ENCODE measurements at places on chromosomes 4 and X. TPM values are rescaled to one million over a fixed set of nuclear protein-coding genes. Genes with fewer than 3 reads are reported as not detected.

- no peaks in the 10 kb centered on the region for H3K27me3 ChIP-seq
- H3K36me3 ChIP-seq: peaks cover 10% of the 10 kb centered on the region
- H3K4me1 ChIP-seq: no peaks in the 10 kb centered on the region
- no peak overlapping the region for H3K27ac ChIP-seq
- no peak for DNase-seq
These were observed 39.0 kb downstream of the FBXO8 start for GRCh38 chr4:174244441-174244840.

DNA sequence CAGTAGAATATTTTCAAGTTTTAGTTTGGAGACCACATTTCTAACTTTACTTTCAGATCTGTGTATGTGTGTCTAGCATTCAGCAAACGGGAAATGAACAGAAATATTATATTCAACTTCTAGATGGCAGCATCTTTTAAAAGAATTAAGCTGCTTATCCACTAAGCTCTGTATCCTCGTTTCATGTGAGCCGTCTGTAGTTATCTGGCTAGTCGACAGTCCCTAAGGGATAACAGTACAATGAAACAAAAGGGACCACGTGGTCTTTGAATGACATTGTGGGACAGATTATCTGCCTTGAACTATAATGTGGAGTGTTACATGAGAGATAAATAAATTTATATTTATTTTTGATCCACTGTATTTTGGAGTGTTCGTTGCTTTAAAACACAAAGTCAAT is 35.8 kb upstream of the PRSS12 start:
- no peak overlapping the region for H3K4me3 ChIP-seq
- no peak overlapping the region for H3K27ac ChIP-seq
- DNase-seq: no peak
- H3K4me1 ChIP-seq: no peaks in the 10 kb centered on the region
- no peaks in the 10 kb centered on the region for H3K27me3 ChIP-seq
- no peaks in the 10 kb centered on the region for H3K36me3 ChIP-seq

TRIM60 gene
- not detected for polyA plus RNA-seq

- no peak for DNase-seq
- no peak overlapping the region for H3K4me3 ChIP-seq
- peaks cover 8% of the 10 kb centered on the region for H3K4me1 ChIP-seq
- H3K36me3 ChIP-seq: no peaks in the 10 kb centered on the region
- H3K27me3 ChIP-seq: no peaks in the 10 kb centered on the region
- H3K27ac ChIP-seq: no peak overlapping the region
These were observed 46.9 kb downstream of the SH2D1A start for GRCh38 chrX:124393238-124393637.

- no peak overlapping the region for H3K4me3 ChIP-seq
- H3K36me3 ChIP-seq: no peaks in the 10 kb centered on the region
- no peak for DNase-seq
These were observed 48.5 kb downstream of the SMIM31 start for GRCh38 chr4:164802301-164802901.

- H3K27me3 ChIP-seq: no peaks in the 10 kb centered on the region
- peaks cover 65% of the 10 kb centered on the region for H3K4me1 ChIP-seq
- H3K4me3 ChIP-seq: no peak overlapping the region
- DNase-seq: peak; percentile 71
- peak overlapping the region; percentile 95 for H3K27ac ChIP-seq
- no peaks in the 10 kb centered on the region for H3K36me3 ChIP-seq
These were observed 2.5 kb upstream of the SLC2A9 start for GRCh38 chr4:10023806-10024205.

DNA sequence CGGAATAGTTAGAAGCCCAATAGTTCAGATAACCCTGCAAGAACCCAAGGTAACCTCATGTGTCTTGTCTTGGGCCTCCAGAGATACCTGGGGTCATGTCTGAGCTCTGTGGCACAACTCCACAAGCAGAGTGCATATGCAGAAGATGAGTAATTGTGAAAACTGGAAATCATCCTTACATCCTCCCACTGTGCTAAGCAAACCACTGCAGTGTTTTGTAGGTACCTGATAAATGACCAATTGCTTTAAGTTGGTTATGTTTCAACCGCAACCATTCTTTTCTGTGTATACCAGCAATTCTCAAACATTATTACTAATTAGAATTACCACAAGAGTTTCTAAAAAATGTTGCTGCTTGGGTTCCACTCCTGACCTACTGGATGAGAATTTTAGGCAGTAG is 73.2 kb downstream of the CBLL2 start:
- DNase-seq: no peak
- H3K27me3 ChIP-seq: no peaks in the 10 kb centered on the region
- no peak overlapping the region for H3K4me3 ChIP-seq
- H3K4me1 ChIP-seq: no peaks in the 10 kb centered on the region
- H3K36me3 ChIP-seq: no peaks in the 10 kb centered on the region

PSMD10 gene
- polyA plus RNA-seq: 17.9 TPM

GRCh38 chr4:37431417-37431743 is 186.8 kb downstream of the NWD2 start:
- H3K27ac ChIP-seq: no peak overlapping the region
- no peaks in the 10 kb centered on the region for H3K4me1 ChIP-seq
- no peaks in the 10 kb centered on the region for H3K27me3 ChIP-seq
- no peak overlapping the region for H3K4me3 ChIP-seq
- H3K36me3 ChIP-seq: no peaks in the 10 kb centered on the region

C4orf36 gene
- 0.14 TPM for polyA plus RNA-seq

DNA sequence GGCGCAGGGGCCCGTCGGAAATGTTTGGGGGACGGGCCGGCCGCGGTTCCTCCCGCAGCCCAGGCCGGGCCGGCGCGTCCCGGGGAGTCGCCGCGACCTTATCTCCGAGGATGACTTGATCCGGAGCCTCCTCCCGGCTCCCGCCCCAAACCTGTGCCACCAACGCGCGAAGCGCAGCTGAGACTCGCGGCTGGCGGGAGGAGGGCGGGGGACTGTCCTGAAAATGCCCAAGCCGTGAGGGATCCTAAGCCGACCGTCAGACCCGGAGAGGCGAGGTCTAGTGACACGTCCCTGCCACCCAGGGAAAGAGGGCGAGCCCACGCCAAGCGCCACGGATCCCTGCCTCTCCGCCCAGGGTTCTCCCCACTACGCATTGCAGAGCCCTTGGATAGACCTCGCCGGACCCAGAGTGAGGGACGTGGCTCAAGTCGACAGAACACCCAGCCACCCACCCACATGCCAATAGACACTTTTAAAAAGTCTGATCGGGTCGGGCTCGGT is 26.9 kb downstream of the UTP14A start:
- H3K27me3 ChIP-seq: peaks cover 8% of the 10 kb centered on the region
- no peak for DNase-seq
- H3K4me1 ChIP-seq: peaks cover 10% of the 10 kb centered on the region

CENPE gene
- polyA plus RNA-seq: 0.17 TPM

GRCh38 chr4:110869114-110869513 is 246.2 kb upstream of the PITX2 start:
- no peak overlapping the region for H3K4me3 ChIP-seq
- H3K27ac ChIP-seq: no peak overlapping the region
- no peak for DNase-seq
- no peaks in the 10 kb centered on the region for H3K36me3 ChIP-seq

GRCh38 chr4:173267711-173268110 is 66.4 kb downstream of the HMGB2 start:
- no peak overlapping the region for H3K4me3 ChIP-seq
- H3K27me3 ChIP-seq: no peaks in the 10 kb centered on the region
- no peak for DNase-seq
- H3K36me3 ChIP-seq: no peaks in the 10 kb centered on the region
- H3K4me1 ChIP-seq: no peaks in the 10 kb centered on the region

- no peak overlapping the region for H3K27ac ChIP-seq
- no peaks in the 10 kb centered on the region for H3K4me1 ChIP-seq
- H3K27me3 ChIP-seq: no peaks in the 10 kb centered on the region
- no peak for DNase-seq
- H3K36me3 ChIP-seq: no peaks in the 10 kb centered on the region
These were observed 49.6 kb downstream of the KLF8 start for GRCh38 chrX:56281789-56282188.

CFAP99 gene
- 1.3 TPM for polyA plus RNA-seq

DNA sequence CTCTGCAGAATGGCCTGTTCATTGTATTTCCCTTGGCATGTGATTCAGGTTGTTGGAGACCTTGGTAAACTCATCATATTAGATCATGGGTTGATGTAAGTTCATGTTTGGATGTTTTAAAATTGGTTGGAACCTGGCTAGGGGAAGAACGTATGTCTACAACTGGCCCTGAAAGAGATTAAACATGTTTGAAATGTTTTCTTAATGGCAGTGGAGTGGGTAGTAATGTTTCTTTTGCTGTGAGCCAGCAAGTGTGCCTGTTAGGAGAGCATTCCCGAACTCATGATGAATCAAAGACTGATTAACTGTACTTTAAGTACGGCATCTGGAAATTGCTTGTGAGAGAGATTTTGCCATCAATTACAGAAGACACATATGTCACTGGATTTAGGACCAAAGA is 44.5 kb upstream of the SLC4A4 start:
- H3K27ac ChIP-seq: no peak overlapping the region
- no peak overlapping the region for H3K4me3 ChIP-seq
- H3K27me3 ChIP-seq: peaks cover 2% of the 10 kb centered on the region
- peaks cover 6% of the 10 kb centered on the region for H3K4me1 ChIP-seq
- no peak for DNase-seq

GRCh38 chr4:77751764-77752163 is 67.4 kb downstream of the CNOT6L start:
- peaks cover 86% of the 10 kb centered on the region for H3K36me3 ChIP-seq
- H3K4me3 ChIP-seq: no peak overlapping the region
- no peaks in the 10 kb centered on the region for H3K27me3 ChIP-seq
- H3K27ac ChIP-seq: no peak overlapping the region
- DNase-seq: no peak
- no peaks in the 10 kb centered on the region for H3K4me1 ChIP-seq

DNA sequence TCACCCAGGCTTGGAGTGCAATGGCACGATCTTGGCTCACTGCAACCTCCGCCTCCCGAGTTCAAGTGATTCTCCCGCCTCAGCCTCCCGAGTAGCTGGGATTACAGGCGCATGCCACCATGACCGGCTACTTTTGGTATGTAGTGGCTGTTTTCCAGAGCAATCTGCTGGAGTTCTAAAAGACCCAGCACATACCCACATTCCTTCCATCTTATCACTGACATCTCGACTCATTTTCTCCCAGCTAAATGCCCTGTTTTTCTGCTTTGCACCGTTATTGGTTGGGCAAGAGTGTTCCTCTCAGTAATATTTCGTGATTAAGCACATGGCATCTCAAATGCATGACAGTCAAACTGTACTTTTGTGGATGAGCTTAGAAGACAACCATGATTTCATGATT is 53.7 kb downstream of the PRKX start:
- no peak for DNase-seq
- peaks cover 54% of the 10 kb centered on the region for H3K36me3 ChIP-seq
- H3K4me1 ChIP-seq: peaks cover 34% of the 10 kb centered on the region
- H3K27ac ChIP-seq: peak overlapping the region; percentile 23

- peak overlapping the region; percentile 100 for H3K4me3 ChIP-seq
- peaks cover 4% of the 10 kb centered on the region for H3K36me3 ChIP-seq
- H3K4me1 ChIP-seq: peaks cover 40% of the 10 kb centered on the region
- DNase-seq: peak; percentile 40
- no peaks in the 10 kb centered on the region for H3K27me3 ChIP-seq
These were observed 689 bp upstream of the TMA16 start for GRCh38 chr4:163493643-163494359.

WDR44 gene
- polyA plus RNA-seq: 5.1 TPM

DNA sequence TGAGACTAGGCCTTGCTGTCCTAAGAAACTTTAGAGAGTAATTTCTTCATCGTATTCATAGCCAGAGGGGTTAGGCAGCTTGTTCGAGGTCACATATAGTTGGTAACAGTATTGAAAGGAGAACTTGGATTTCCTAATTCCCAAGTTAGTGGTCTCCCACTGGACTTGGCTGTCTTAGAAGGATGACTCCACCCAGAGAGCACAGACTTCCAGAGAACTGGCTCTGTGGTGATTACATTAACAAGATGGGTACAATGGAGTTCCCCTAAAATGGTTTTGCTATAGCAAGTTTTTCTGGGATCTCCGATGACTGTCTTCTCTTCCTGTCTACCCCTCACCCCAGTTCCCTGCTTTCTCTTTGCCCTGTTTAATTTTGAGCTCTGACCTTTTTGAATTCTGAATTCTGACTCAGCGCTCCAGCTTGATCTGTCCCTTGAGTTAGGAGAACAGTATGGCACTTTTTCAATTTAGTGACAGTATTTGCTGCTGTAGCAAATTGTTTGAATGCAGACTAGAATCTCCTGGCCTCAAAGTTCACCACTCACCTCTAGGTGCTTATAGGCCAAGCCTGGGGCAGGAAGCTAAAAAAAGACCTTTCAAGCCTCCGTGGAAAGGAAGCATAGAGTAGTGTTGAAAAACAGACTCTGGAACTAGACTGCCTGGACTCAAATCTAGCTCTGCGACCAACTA is 6.9 kb downstream of the MSN start:
- H3K4me1 ChIP-seq: peaks cover 90% of the 10 kb centered on the region
- no peak for DNase-seq
- H3K36me3 ChIP-seq: peaks cover 14% of the 10 kb centered on the region
- H3K27ac ChIP-seq: peak overlapping the region; percentile 27
- H3K27me3 ChIP-seq: no peaks in the 10 kb centered on the region
- H3K4me3 ChIP-seq: peak overlapping the region; percentile 64

PRDM5 gene
- polyA plus RNA-seq: 0.12 TPM

DOK7 gene
- polyA plus RNA-seq: not detected

DNA sequence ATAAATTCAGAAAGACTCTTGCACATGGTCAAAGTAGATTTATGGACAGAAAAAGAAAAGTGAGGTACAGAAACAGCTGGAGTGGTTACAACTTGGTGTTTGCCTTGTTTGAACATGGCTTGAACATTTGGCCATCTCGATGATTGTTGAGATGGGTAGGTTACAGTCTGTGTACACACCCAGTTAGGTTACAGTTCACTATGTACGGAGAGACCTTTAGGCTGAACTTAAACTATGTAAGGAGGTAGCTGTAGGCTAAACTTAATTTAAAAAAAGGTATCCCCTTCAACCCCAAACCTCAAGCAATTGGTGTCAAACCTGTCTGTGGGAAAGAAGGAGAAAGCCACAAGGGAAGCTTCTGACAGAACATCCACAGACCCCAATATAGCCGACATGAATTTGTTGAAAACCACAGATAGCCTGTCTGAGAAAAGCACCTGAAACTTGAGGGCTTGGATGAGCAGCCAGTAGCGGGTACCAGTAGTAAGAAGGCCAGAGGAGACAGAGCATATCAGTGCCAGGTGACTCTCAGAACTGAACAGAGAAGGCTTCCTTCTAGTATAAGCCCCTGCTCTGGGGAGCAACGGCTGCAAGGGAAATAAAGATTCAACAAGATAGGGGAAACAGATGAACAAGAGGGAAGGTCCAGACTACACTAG is 247.9 kb upstream of the GALNTL6 start:
- H3K4me1 ChIP-seq: no peaks in the 10 kb centered on the region

DNA sequence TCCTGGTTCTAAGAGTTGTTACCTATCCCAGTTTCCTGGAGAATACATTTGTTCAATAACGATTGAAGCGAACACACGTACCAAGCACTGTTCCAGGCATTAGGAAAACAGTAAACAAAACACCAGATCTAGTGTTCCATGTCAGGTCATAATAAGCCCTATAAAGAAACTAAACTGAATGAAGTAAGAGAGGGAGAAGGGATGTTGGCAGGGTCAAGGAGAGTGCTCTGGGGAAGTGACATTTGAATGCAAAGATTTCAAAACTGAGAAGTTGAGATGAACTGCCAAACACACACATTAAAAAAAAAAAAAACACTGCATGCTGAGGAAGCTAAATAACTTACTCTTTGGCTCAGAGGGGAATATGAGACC is 14.4 kb upstream of the ENAM start:
- H3K36me3 ChIP-seq: no peaks in the 10 kb centered on the region
- no peak overlapping the region for H3K4me3 ChIP-seq
- H3K27me3 ChIP-seq: no peaks in the 10 kb centered on the region
- H3K27ac ChIP-seq: no peak overlapping the region
- no peak for DNase-seq

- no peaks in the 10 kb centered on the region for H3K4me1 ChIP-seq
- H3K27me3 ChIP-seq: no peaks in the 10 kb centered on the region
- no peak for DNase-seq
- no peak overlapping the region for H3K4me3 ChIP-seq
- no peak overlapping the region for H3K27ac ChIP-seq
These were observed 553.8 kb downstream of the CENPC start for GRCh38 chr4:66991521-66991920.

Measured in CD14-positive monocyte (primary cell).